B cell (primary cell): ENCODE measurements at places on chromosomes 3 and 15.

DNA sequence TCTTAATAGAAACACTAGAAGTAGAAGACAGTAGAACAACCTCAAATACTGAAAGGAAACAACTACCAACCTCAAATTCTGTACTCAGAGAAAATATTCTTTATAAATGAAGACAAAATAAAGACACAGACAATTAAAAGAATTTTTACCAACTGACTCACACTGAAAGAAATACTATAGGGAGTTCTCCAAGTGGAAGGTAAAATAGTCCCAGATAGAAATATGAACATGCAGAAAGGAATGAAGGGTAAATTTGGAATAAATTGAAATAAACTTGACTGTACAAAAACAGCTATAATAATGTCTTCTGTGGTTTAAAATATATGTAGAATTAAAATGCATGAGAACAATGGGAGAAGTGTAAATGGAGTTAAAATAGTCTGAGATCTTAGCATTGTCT is 36.7 kb upstream of the CCDC174 start:
- DNase-seq: no peak

DNA sequence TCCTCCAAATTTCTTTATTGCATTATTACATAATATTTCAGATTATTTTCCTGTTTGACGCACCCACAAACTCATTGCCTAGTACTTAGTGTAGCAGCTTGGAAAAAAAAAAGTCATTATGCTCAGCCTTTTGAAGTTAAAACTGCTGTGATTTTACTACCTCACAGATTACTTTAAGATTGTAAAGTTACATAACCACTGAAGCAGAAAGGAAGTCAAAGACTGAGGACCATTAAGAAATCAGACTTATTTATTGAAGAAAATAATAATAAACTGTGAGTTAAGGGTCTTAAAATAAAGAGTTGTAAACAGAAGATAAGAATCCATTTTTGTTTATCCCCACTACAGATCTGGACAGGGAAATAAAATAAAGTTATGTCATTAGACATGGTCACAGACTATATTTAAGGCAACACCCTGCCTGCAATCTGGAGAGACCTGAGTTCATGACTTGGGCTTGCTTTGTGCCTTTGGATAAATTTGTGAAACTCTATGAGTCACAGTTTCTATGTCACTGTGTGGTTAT is 212.1 kb upstream of the ROBO2 start:
- no peak for DNase-seq

GRCh38 chr15:81326466-81327212 is 2.7 kb upstream of the STARD5 start:
- no peak for DNase-seq

GRCh38 chr3:72657666-72658065 is 190.6 kb downstream of the SHQ1 start:
- no peak for DNase-seq

- DNase-seq: no peak
These were observed 5.7 kb upstream of the CYP11A1 start for GRCh38 chr15:74373056-74373650.

- no peak for DNase-seq
These were observed 234.0 kb downstream of the NR2F2 start for GRCh38 chr15:96564546-96564945.

DNA sequence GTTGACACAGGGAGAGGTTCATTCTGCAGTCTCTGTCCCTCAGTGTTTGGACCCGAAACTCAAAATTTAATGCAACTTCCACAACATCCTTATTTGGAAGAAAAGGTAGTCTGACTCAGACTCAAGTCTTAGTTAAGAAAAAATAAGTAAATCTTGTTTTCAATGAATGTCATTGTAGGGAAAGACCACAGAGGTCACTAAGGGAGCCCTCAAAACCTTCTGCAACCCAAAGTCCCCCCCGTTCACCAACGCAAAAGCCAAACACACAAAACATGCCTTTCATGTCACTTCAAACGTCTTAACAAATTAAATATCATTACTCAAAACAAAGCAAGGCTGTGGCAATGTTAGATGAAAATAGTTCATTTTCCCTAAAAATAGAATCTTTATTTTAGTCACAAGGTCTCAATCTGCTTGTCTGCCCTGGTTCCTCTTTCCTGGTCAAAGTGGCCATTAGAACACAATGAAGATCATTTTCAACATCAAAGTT is 20.9 kb upstream of the SSUH2 start:
- no peak for DNase-seq

GRCh38 chr3:120071259-120071658 is 23.0 kb downstream of the GSK3B start:
- no peak for DNase-seq

GRCh38 chr3:140595295-140595694 is 82.6 kb upstream of the TRIM42 start:
- DNase-seq: no peak

DNA sequence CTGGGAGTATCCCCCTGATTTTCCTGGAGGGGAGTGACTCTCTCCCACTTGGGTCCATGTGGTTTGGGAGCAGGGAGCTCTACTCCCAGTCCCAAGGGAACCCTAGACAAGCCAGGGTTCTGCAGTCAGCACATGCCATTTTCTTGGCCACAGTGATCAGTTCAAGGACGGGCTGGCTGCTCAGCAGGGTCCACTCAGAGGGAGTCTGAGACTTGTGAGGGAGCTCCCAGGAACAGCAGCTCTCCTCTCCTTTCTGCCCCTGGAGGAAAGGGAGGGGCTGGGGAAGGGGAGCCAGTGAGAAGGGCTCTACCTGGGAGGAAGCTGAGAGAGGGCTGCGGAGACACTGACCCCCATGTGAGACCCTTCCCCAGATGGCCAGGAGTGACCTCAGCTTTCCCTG is 29.1 kb upstream of the LMCD1 start:
- no peak for DNase-seq

GRCh38 chr3:33883538-33883950 is 85.1 kb downstream of the PDCD6IP start:
- peak; percentile 60 for DNase-seq
